ENCODE measurements at places on chromosomes 3 and 15.

GRCh38 chr15:94834000-94834399, 602.6 kb downstream of the MCTP2 start:
- no peak for DNase-seq

DNA sequence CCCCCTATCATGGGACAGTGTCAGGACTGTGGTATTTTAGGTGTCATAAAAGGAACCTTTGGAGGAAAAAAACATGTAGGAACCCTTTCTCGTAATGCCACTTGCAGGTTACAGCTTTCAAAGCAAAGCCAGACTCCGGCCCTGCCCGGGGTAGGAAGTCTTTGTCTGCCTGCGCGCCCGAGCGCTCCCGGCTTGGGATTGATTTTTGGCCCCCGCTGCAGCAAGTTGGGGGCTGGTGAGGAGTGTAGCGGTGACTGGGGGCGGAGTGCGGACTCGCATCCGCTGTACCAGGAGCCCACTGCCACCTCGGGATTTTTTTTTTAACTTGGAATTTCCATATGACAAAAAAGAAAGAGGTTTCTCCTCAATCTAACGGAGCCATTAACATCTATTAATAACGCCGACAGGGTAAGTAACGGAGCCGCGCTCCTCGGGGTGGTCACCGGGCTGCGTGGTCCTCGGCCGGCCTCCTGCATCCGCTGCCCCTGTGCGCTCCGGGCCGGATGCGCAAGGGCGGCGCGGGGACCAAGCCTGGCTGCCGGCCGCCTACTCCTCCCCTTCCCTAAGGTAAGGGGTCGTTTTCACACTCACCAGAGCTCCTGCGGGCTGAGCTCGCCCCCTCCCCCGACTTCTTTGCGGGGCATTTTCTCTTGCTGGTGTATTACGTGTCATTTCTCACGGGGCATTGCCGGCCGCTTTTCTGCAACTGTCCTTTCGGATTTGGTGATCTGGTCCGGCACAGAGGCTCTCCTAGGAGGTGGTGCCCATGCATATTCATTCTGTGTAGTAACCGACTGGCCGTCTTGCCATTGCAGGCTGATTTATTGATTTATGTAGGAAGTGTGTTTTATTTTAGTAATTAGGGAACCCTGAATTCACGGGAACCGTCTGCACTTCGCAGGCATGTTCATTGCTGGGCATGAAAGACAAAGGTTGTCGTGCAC, 219.8 kb upstream of the TOPAZ1 start:
- no peak for DNase-seq

- no peak for DNase-seq
These were observed 287.5 kb upstream of the CNTN6 start for GRCh38 chr3:805326-805725.

DNA sequence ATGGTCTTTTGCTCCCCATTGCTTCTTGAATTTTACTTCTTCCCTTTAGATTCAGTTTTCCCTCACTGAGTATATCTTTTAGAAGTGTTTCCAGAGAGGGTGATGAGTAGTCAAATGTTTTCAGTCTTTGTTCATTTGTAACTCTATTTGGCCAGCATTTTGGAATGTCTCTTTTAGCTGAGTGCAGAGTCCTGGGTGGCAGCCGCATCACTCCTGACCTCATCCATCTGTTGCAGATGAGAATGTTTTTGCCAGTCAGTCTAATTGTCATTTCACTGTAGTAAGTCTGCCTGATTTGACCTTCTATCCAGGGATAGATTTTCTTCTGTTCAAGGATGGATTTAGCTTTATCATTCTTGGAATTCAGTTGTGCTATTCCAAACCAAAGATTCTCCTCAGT, 7.3 kb downstream of the SRPRB start:
- no peak for DNase-seq

GRCh38 chr15:77104155-77104554, 33.2 kb upstream of the TSPAN3 start:
- no peak for DNase-seq

DNA sequence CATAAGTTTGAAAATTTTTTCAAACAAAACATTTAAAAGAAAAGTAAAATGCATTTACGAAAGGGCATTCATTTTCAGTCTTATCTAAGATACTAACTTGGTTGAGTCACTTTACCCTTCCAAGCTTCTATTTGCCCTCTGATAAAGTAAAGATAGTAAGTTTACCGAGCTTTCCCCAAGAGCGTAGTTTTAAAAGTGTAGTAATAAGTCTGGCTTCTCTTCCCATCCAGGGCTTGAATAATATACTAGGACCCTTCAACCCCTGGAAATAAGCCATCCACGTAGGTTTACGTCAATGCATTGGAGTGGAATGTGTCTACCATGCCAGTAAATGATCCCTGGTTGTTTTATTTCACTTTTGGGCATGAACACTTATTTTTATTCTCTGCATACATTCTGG, 608.3 kb downstream of the NTRK3 start:
- DNase-seq = no peak

All from DMS53 (cell line).